ENCODE measurements at places on chromosomes 4 and X.

GRCh38 chrX:85499400-85499799, 119.9 kb upstream of the POF1B start:
- DNase-seq: no peak

DNA sequence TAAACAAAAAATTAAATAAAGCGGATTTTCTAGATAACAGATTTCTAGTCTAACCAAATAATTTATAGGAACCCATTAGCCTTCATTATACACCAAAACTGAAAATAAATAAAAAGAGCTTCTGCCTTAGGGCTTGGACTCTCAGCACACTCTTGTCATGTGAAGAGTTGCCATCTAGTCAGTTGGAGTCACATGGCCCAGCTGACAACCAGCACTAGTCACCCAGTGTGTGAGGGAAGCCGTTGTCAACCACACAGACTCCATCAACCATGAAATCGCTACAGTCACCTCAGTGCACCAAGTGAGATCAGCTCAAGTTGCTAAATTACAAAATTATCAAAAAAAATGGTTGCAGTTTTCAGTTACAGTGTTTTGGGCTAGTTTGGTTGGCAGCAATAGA, 470.0 kb downstream of the GASK1B start:
- DNase-seq: no peak

- no peak for DNase-seq
Observed at GRCh38 chr4:86831262-86832130, 17.7 kb downstream of the SLC10A6 start.

DNA sequence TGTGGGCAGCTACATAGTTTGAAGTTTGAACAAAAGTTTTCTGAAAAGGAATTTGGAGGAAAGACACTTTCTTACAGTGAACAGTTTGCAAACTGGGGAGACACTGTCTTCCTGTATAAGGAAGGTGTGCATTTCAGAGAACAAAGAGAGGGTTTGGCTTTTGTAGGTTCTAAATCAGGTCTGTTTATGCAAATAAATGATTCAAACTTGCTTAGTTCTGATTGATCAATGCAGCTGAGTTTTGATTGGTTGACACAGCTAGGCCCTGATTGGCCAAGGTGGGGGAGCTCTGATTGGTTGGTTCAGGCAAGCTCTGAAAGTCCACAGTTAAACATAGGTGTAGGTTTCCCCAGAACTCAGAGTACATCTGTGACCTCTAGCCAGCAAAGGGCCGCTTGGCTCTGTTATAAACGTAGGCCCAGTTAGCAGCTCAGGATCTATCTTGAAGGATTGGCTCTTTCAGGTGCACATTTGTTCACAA, 63.0 kb upstream of the ENPP6 start:
- no peak for DNase-seq

GRCh38 chr4:26613237-26613636, 29.4 kb downstream of the TBC1D19 start:
- DNase-seq: no peak

DNA sequence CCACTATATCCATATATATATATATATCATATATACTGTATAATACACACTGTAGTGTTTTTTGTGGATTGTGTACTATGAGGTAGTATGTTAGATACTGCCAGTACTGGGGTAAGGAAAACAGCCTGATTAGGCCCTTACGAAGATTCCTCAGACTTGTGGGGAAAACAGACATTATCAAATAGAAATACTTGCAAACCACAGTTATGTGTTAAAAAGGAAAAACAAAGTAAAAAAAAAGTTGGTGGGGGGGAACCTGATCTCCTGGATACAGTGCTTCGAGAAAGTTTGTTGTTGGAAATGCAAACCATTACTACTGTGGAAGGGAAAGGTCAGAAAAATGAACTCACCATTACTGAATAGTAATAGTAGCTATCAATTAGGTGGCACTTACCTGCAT, 53.0 kb downstream of the PKD2 start:
- no peak for DNase-seq

DNA sequence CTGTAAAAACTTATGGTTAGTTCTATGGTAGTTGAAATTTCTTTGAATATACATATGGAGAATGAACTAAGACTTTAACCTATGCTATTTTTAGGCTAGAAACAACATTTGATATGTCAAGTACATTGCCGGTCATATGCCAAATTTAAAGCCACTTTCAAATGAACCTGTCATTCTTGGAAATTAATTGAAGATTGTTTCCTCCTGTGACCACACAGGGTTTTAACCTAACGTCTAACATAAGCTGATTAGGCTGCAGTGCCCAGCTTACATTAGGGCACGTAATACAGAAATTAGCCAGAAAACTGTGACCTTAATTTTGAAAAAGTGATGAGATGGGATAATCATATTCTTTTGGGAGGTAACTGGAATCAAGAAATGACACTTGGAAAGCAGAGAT, 645.9 kb downstream of the FSTL5 start:
- DNase-seq: no peak

DNA sequence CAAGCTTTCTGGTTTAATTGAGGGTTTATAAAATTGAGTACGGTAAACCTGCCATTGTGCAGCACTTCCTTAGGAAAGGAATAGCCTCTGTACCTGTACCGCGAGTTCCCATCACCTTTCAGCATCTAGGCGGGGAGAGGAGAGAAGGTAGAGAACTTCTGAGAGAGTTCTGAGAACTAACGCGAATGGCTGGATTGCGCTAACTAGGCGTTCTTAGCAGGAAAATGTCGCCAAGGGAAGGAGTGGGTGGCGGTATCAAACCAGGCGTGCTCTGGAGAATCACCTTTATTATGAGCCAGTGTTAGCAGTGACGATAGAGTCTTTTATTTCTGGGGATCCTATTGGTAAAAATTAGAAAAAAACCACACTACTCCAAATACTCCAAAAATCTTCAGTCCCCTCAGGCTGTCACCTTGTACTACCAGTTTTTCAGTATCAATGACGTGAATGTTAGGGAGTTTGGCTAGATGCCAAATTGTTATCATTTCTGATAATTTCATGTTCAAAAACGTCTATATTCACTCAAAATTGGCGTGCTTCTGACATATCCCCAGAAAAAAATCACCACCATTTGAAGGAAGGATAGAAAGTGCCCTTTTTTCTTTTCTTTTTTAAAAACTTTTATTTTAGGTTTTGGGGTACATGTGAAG, 1.4 kb downstream of the UGT8 start:
- no peak for DNase-seq

- no peak for DNase-seq
Observed at GRCh38 chrX:115260330-115260729, 26.4 kb upstream of the LRCH2 start.

- DNase-seq: peak; percentile 65
Observed at GRCh38 chr4:71004281-71004851, 10.9 kb downstream of the DCK start.

DNA sequence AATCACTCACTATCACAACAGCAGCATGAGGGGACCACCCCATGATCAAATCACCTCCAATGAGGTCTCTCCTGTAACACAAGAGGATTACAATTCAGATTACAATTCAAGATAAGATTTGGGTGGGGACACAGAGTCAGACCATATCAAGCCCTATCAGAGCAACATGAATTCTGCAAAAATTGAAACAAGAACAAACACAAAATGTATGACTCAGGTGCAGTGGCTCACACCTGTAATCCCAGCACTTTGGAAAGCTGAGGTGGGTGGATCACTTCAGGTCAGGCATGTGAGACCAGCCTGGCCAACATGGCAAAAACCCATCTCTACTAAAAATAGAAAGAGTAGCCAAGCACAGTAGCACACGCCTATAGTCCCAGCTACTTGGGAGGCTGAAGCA, 13.4 kb upstream of the HPSE start:
- DNase-seq: no peak

DNA sequence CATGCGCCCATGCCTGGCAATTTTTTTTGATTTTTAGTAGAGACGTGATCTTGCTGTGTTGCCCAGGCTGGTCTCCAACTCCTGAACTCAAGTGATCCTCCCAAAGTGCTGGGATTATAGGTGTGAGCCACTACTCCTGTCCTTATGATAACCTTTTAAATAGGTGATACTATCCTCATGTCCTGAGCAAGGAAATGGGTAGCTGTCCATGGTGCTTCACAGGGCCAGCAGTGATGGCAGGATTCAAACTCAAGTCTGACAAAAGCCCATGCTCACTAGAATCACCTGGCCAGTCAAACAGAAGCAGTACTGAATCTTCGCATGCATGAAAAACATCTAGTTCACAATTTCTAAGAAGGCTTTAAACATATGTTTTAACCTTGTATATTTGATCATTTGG, 235.1 kb downstream of the NR3C2 start:
- no peak for DNase-seq

Measured in CD4-positive, alpha-beta T cell treated with Interleukin-15 for 1 hour (primary cell).